ENCODE measurements at places on chromosomes 5 and 9.

DNA sequence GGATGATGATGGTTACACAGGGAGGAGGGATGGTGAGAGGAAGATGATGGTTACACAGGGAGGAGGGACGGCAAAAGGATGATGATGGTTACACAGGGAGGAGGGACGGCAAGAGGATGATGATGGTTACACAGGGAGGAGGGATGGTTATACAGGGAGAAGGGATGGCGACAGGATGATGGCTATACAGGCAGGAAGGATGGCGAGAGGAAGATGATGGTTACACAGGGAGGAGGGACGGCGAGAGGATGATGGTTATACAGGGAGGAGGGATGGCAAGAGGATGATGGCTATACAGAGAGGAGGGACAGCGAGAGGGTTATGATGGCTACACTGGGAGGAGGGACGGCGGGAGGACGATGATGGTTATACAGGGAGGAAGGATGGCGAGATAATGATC is 64.1 kb upstream of the FCN1 start:
- no peak for DNase-seq

DNA sequence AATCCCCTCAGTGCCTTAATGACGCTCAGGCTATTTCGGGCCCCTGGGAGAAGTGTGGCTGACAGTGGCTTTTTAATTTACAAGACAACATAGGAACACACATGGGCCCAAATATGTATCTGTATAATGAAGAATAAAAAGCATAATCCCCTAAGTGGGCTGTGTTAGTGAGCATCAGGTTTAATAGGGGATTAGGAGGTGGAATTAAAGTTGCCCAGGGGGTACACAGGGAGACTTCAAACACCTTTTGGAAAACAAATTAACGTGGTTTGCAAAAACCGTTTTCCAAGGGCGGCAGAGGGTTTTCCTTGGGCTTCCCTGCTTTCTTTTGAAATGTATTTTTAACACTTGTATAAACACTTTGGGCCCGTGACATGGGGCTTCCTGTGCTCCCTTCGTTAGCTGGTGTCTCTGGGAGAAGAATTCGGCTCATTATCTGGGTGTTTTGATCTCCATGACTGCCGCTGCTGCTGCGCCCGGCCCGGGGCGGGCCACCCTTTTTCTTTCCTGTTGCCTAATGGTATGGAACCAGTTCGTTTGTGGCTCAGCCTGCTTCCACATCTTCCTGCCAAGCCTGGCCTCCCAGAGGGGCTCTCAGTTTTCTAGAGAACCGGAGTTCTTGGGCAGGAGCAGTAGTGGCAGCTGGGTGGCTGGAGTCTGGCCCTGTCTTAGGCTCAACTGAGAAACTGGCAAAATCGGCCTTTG is 173.0 kb downstream of the MACROH2A1 start:
- no peak for DNase-seq

- no peak for DNase-seq
These were observed 169.3 kb downstream of the DCP2 start for GRCh38 chr5:113145757-113146387.

DNA sequence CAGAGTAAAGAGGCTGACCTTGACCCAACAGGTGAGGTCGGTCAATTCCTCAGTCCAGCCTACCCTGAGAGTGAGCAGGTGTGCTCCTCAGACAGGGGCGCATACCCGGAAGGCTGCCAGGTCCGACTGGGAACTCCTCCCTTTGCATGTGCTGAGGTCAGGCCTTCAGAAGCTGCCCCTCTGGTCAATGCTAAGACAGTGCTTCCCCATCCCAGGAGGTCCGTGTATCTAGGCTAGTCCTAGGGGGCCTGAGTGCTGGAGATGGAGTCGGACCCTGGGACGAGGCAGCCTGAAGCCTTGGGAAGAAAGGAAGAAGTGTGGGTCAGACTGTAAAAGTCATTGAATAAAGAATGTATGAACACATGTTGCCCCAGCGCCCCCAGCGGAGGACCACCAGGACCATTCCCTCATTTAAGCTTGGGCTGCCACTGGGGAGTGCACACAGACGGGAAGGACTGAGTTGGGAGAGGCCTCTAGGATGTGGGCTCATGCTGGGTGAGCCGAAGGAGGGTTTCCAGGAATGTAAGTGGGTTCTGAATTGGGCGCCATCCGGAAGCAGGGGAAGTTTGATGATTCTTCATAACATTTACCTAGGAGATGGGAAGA is 41.0 kb upstream of the GFPT2 start:
- no peak for DNase-seq

DNA sequence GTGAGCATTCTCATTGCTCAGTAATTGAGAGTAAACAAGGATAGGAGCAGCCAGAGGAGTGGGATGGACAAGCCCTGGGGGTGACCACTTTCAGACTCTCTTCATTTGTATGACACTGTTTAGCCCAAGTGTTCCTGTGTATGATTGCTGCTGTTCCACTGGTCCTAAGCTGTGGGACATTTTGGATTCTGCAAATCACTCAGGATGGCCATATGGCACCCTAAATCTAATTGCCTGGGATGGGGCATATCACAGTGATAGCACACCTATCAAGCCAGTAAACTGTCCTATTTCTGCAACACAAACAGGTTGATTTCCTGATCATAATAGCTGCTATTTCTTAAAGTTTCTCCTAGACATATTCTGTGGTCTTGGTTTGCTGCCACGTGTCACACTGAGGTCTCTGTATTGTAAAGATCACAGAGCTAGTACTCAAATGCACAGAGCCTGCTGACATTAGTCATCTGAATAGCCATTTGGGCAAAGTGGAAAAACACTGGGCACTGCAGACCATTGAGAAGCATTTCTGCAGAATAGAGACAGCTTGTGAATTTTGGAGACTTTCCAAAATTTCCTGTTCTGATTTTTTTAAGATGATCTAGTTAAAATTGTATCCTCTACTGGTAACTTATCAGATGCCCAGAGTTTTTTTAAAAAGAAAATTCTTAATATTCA is 320.2 kb downstream of the RFX3 start:
- DNase-seq: no peak

GRCh38 chr5:176731506-176732160 is 78.7 kb upstream of the UNC5A start:
- DNase-seq: no peak

DNA sequence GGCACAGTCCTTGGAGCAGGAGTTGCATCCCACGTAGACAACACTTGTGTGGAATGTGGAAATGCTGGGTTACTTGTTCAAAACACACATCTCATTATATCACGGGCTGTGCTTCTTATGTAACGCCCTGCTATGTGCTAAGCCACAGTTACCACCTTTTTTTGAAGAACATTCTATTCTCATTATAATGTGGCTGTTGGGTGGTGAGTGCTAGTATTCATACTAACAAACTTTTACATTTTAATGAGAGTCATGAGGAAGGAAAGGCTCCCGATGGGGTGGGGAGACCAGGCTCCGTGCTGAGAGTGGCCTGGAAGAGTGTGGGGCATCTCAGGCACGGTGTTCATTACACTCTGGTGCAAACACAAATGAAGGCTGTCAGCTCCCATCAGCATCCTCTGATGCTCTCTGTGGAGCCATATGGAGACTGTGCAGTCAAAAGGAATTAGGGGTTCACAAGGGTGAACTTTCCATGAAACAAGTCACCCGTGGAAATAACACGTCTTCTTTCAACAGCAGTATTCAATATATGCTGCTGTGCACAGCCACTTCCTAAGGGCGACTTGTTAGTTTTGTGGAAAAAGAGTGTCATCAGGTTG is 153.1 kb upstream of the RAPGEF1 start:
- no peak for DNase-seq

- DNase-seq: no peak
These were observed 49.7 kb downstream of the ACTBL2 start for GRCh38 chr5:57432876-57433275.

DNA sequence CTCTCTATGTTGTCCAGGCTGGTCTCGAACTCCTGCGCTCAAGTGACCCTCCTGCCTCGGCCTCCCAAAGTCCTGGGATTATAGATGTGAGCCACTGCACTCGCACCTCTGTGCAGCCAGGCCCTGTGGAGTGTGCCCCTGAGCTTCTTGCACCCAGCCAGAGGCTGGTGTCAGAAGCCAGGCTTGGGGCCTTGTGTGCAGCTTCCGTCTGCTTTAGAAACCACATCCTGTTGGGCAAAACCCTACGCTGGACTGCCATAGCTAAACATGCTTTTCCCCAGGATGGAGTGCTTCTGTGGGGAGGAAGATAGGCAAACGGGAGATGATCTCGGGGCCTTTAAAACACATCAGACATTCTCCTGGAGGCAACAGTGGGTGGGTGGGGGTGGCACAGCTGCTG is 40.1 kb downstream of the PRRT1B start:
- no peak for DNase-seq

- no peak for DNase-seq
These were observed 9.8 kb downstream of the ZNF354B start for GRCh38 chr5:178869577-178869976.

DNA sequence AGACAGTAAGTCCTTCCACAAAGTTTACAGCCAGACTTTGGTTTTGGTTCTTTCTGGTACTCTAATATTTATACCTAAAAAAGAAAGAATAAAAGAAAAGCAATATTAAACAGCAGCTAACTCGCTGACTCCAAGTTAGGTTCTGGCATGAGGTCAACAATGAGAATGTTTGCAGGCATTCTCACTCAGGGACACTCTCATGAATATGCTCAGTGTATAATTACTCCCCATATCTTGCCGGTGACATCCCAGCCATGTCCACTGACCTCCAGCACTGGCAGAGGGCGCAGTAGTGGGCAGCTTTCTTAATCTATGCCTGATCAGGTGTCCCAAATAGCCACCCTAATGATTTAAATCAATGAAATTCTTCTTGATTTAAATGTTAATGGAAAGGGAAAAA is 151.5 kb downstream of the BNC2 start:
- no peak for DNase-seq

GRCh38 chr9:87657893-87658292 is 68.0 kb upstream of the CTSL start:
- DNase-seq: no peak

GRCh38 chr5:61637566-61637965 is 305.5 kb downstream of the ZSWIM6 start:
- peak; percentile 53 for DNase-seq

DNA sequence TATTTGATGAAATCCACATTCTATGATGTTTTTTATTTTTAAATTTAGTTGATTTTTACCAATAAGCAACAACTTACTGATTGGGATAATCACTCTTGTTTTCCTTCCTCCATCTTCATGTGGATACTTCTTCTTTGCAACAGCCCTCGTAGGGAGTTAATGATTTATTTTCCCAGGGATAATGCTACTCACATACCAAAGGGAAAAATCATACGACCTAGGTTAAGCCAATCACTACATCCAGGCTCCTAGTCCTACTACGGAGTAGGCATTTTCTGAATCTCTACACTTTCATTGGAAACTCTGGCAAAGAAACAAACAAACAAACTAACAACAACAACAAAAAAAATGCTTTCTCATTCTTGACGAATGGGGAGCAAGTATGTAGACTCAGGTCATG is 663.4 kb downstream of the PTPRD start:
- DNase-seq: no peak

GRCh38 chr5:129915415-129915814 is 11.2 kb downstream of the CHSY3 start:
- no peak for DNase-seq

- DNase-seq: no peak
These were observed 56.7 kb upstream of the CLINT1 start for GRCh38 chr5:157915638-157916037.

DNA sequence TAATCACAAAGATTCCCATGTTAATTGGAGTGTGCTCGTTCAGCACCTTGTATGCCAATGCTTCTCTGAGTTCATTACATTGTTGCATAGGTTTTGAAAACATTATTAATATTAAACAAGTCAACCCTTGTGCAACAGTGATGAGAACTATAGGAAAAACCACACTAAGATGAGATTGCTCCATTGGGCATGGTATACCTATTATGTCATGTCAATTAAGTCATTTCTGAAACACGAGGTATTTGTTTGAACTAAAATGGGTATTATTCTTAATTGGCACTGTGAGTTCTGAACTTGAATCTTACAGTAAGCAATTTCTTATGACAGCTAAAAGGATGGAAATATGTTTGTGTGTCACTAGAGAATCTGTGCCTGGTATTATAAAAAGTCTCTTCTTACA is 447.7 kb downstream of the EFNA5 start:
- no peak for DNase-seq

DNA sequence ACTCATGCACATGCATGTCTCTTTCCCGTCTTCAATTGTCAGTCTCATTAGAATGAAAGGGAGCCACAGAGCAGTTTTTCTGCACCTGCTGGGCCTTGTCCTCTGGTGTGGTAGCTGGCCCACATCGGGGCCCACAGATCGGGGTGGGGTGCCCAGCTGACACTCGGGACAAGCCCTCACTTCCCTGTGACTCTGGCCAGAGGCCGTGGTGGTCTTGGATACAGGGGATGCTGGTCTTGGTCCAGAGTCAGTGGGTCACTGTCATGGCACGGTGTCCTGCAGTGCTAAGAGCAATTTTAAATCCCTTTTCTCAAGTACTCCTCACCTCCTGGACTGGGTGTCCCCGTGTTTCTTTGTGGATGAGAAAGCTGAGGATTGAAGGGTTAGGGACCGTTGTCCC is 193.2 kb downstream of the CACNA1B start:
- DNase-seq: no peak

DNA sequence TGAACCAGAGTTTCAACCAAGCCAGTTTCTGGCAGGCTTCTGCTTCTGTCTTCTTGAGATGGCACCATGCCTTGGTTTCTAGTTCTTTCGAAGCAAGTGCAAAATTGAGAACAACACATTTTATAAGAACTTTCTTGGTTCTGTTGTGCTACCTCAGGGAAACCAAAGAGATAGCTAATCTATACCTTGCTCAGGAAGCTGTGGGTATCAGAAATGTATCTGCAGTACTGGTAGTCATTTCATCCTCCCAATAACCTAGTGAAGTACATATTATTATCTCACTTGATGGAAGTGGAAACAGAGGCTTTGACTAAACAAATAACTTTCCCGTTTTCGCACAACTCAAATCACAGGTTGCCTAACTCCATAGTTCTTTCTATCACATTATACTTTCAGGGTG is 246.6 kb downstream of the ENC1 start:
- no peak for DNase-seq

DNA sequence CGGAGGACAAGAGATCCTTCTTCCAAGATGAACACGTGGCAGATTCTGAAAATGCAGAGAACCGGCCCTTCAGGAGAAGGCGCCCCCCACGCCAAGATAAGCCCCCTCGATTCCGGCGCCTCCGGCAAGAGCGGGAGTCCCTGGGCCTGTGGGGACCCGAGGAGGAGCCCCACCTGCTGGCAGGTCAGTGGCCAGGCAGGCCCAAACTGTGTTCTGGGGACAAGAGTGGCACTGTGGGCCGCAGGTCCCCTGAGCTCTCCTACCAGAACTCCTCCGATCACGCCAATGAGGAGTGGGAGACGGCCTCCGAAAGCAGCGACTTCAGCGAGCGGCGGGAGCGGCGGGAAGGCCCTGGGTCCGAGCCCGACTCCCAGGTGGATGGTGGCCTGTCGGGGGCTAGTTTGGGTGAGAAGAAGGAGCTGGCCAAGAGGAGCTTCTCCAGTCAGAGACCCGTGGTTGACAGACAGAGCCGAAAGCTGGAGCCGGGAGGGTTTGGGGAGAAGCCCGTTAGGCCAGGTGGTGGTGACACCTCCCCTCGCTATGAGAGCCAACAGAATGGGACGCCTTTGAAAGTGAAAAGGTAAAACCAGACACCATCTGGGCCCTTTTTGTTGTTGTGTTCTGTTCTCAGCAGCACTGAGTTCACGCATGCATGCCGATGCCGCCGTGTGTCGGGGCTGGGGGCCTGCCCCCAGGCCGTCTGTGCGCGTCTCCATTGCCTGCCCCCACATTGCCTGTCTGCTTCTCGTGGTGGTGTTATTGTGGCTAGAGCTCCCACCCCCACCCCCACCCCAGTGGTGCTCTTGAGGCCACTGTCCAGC is 26.6 kb upstream of the POMT1 start:
- no peak for DNase-seq

GRCh38 chr9:86721226-86721781 is 226.0 kb downstream of the GAS1 start:
- DNase-seq: no peak

- DNase-seq: no peak
These were observed 44.7 kb upstream of the DEPDC1B start for GRCh38 chr5:60744682-60745081.
